ENCODE measurements at places on chromosomes 1 and 21.
A peak's percentile ranks its signal among the peaks of the same experiment; 100 is the strongest.

GRCh38 chr1:111747282-111747734, 8.1 kb upstream of the INKA2 start:
- DNase-seq: peak; percentile 79

DNA sequence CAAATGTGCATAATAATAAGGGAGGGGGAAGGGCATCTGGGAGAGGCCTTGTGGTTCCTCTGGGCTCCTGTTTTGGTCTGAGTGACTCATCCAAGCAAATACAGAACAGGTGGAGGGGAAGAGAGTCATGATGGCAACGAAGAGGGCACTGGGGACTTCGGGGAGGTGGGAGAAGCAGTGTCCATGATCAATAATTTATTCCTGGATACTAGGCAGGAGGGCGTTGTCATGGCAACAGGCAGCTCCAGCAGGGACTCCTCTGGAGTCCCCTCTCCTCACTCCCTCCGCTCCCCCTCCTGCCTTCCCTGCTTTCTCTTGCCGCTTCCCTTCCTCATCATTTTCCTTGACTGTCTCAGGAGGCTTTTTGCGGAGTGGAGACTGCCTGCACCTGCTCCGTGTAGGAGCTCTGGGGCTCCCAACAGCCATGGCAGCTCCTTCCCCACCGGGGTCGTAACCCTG, 12.3 kb upstream of the NFASC start:
- DNase-seq: no peak

GRCh38 chr1:60146884-60147283, 73.3 kb upstream of the C1orf87 start:
- DNase-seq: no peak

DNA sequence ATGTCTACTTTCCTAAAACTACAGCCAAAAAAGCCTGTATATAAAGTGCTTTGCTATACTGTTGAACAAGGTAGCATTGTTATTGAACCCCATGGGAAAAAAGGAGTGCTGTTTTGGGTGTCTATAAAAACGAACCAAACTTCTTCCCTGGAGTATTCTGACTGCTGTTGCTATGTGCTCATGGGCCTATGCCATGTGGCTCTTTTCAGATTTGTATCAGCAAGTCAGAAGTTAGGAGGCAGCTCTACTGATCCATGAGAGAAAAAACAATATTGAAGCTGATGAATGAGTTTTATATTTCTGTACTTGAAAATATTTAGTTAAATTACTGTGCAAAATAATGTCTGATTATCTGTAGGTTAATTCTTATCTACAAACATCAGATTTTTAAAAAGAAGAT, 66.5 kb downstream of the ADGRL2 start:
- no peak for DNase-seq

DNA sequence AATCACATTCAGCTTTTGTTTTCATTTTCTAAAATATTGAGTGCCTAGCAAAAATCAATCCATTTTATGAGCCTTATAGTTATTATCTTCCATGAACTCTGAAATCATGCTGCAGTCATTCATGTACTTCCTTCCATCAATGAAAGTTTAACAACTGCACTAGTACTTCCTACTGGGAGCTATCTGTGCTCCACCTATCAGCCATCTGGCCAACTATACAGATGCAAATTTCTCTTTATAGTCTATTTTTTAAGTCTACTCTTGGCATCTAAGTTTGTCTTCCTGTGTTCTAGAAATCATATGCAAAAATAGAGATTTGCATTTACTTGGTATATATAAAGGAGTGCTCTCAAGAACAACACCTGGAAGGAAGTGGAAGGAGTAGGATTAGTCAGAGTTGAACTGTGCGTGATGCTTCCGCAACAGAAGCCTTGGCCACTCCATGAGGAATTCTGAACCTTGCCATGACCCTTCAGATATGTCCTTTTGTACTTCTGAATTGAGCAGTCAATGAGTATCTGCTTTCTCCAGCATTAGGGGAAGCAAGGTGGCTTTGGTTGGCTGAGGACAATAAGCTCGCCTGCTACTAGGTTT, 403.2 kb upstream of the ADAMTS5 start:
- DNase-seq: no peak

DNA sequence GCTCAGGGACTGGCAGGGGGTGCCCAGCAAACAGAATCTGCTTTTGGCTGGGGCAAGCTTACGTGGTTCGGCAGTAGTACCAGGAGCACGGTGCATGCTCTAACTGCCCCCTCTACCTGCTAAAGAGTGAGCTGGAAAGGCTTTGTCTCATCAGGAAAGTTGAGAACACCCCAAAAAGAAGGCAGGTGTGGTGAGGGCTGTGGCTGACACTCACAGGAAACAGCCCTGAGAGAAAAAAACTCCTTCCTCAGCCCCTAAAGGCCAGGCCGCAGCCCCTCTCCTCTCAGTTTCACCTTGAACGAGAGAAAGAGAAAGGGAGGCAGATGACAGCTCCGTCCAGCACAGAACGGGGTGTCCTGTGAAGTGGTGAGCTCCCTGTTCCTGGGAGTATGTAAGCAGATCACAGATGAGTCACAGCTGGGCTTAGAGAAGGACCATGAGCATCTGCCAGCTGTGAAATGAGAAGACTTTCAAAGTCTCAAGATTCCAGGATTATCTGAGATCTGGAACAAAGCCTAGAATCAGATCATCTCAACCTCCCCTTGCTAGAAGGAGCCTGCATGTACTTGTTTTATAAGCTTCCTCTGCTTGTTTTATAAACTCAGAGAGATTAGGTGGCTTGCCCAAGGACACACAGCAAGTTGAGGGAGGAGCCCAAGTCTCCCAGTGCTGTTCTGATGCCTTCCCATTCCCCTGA, 13.4 kb downstream of the LAPTM5 start:
- DNase-seq: peak; percentile 62

DNA sequence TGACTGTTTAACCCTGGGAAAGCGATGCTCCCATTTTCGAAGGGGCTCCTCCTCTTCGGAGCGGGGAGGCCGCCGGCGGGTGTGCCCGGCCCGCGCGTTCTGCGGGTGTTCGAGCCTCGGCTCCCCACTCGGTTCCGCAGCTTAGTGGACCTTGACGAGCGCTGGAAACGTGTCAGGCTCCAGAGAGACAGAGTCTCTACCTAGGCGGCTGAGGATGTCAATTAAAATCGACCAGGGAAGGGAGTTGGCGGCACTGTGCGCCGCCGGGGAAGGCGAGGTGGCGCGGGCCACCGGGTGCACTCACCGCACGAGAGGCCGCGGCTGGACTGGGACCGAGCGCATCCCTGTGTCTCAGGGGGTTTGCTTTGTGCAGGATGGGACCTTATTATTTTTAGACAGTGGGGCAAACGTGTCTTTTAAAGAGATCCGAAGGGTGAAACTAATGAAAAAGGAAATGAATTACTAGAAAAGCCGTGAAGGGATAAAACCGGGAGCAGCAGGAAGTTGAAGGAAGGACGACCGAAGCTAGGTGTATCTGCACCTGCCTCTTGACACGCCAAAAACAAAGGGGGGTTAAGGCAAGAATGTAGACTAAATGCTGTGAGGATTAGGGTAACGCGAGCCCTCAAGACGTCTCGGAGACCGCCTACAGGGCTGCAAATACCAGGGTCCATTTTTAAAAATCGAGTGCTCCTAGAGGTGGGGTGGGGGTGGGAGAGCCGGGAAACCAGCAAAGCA, 5.6 kb downstream of the LHX4 start:
- DNase-seq: no peak

GRCh38 chr21:28953247-28953646, 39.4 kb downstream of the LTN1 start:
- DNase-seq: no peak

Data from CD4-positive, alpha-beta T cell treated with Interleukin-10 for 1 hour (primary cell).